ENCODE measurements at places on chromosomes 7 and 10.

DNA sequence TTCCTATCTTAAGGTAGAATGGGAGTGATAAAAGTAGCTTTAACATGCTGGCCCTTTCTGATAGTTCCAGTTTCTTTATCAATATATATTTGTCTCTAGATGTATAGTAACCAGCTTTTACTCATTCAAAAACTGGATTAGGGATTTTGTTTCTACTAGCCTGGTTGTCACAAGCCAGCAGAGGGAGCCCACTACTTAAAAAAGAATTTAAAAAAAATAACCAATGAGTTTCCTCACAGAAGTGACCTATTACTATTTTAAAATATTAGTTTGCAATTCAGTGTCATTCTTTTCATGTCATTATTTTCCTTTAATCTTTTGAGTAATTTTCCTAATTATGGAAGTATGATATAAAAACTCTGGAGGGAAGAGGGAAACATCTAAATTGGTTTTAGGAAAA lies 142.1 kb downstream of the PHTF2 start:
- DNase-seq = peak; percentile 12

- no peak for DNase-seq
These were observed 58.0 kb downstream of the CHST15 start for GRCh38 chr10:124035306-124035927.

GRCh38 chr7:3825491-3825890 lies 524.4 kb downstream of the SDK1 start:
- no peak for DNase-seq

DNA sequence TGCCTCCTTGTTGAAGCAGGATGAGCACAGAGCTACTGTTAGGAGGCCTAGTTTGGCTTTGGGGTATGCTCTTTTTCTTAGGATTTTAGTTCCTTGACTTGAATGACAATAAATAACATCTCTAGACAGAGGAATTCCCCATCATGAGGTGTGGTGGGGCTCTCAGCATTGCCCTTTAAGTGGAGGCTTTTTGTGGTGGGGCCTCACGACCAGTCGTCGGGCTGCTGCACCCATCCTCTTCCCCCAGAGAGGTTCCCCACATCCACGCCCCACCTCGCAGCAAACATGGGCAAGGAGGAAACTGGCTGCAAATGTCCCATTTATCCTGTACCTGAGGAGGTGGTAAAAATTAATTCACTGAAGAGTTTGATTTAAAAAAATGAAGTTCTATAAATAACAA lies 36.1 kb upstream of the TARP start:
- DNase-seq = no peak

DNA sequence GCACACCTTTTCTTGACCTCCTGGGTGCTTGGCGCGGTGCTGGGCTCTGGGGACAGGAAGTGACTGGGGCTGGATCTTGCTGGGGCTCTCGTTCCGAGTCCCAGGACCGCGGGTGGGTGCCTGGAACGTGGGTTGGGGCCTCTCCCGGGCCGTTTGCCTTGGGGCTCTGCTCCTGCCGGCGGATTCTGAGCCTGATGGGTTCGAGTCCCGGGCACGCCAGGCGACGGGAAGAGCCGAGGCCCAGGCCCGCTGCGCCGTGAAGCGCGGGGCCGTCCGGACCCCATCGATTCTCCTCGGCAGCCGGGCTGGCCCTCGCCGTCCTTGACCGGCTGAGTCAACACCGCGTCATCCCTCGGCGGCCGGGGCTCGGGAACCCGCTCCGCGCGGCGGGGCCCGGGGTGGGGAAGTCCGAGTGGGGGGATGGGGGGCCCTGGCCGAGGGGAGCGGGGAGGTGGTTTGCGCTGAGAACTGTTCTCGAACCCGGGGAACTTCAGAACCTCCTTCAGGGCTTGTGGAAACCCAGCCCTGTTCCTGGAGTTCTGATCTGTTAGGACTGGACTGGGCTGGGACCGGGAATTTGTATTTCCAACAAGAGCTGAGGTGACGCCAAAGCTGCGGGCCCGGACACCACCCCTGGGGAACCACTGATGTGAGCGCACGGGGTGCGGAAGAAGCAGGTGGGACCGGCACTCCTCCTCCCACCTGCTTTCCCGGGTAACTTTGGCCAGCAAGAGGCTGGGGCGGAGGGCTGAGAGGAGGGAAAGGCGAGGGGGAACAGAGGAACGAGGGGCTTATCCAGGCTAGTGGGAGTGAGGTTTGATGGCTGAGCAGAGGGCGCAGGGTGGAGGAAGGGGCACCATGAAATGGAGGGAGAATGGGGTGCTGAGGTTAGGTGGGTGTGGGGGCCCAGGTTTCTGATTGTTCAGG lies 6.2 kb downstream of the HHEX start:
- DNase-seq = peak; percentile 33

DNA sequence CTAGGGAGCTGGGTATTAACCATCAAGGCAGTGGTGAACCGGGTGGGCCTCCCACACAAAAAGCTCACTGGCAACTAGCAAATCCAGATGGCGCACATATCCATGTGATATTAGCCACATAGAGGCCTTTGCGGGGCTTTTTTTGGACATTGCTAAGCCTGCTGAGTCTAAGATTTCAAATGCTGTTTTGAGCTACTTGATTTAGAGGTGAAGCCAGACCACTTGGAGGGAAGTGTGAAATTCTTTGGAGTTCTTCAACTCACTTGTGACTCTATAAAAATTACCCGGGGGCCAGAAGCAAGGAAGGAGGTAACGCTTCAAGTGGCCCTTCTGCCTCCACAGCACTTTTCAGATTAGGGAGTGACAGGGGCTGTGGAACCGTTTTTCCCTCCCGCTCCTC lies 619.8 kb upstream of the GALNT17 start:
- DNase-seq = no peak

- DNase-seq = no peak
These were observed 46.0 kb downstream of the CDC123 start for GRCh38 chr10:12241810-12242529.

GRCh38 chr10:130127364-130128061 lies 8.7 kb upstream of the GLRX3 start:
- peak; percentile 54 for DNase-seq

Data from Caki2 (cell line).